ENCODE measurements at places on chromosomes 13 and 19.

GRCh38 chr19:48338802-48339503, 13.6 kb downstream of the EMP3 start:
- DNase-seq, result no peak

DNA sequence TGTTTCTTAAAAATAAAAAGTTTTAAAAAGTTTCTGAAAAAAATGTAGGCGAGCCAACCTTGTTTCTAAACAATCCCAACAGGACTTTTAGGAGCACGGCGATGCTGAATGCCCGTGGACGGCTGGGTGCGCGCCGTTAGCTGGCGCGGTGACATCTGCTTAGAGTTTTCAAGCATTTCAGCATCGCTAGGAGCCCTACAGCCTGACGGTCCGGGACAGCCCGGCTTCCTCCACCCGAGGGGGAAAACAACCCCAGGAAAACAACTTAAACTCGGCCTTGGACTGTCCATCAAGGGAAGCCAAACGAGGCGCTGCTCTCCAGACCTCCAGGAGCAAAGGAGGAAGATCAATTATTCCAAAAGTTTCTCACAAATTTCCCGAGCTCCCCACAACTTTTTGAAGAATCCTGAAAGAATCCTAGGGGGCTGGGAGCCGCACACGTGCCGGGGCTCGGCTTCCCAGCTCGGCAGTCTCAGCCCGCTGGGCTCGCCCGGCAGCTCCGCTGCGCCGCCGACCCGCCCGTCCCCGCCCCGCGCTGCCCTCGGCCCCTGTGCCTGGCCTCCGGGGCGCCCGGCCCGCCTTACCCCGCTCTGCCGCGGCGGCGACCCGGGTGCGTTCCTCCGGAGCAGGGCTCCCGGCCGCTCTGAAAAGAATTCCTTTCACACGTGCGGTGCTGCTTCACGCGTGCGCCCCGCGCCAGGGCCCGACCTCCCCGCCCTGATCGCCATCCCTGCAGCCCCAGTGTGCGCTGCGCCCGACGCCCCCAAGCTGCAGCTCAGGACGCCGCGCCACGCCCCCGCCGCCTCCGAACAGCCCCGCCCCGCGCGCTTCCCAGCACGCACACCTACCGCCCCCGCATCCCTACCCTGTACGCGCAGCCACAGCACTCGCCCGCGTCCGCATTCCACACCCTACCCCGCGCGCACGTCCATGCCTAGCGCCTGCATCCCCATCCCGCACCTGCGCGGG, at the start of gene GJA3:
Gene GJA3, minus strand, starts transcription at position 747 of the 969 bp plus-strand sequence. CDS start 17,764 bp downstream, outside the sequence.
- peak; percentile 32 for DNase-seq

- DNase-seq, result no peak
These were observed 117.0 kb upstream of the SOX21 start for GRCh38 chr13:94829185-94829836.

GRCh38 chr19:48364598-48365348, 606 bp downstream of the SYNGR4 start:
- DNase-seq, result no peak

DNA sequence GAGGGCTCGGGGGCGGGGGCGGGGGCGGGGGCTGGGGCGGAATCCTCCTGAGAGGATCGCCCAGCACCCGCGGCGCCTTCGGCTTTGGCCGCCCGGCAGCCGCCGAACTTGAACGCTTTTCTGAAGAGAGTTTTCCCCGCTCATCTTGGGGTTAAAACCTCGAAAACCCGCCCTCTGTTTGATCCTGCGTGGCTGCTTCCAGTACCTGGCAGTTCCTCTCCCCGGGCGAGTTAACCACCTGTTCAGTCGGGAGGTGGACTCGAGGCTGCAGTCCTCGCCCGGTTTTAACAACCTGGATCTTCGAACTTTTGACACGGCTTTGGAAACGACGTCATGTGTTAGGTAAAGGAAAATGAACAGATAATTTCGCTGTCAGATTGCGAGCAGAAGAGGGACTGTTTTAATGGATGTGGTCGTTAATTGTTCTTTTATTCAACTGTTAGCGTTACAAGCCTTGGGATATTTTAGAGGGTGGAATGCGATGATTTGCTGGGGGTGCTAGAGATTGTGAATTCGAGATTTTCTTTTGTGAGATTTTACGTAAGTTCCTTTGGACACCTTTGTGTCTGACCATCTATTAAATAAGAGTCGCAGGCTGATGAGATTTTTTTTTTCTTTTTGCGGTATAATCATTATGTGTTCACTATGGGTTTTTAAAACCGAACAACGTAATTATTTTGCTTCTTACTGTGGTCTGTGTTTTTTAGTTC, 1.0 kb downstream of the FNDC3A start:
- peak; percentile 90 for DNase-seq

GRCh38 chr13:102830646-102831045, 15.2 kb upstream of the ERCC5 start:
- peak; percentile 24 for DNase-seq

DNA sequence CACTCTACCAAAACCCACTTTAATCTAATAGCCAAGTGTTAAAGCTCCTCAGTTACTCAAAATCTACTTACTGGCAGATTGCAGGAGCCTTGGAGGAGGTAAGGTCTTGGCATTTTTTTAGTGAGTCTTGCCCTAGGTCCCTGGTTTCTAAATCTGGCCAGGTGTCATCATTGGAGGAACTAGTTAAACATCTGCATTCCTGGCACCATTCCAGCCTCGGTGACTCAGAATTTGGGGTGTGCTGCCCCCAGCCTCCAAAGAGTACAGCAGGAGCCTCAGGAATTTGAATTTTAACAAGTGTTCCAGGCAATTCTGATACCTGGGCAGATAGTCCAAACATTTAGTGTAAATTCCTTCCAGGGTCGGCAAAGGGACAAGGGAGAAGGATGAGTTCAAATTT, 37.4 kb downstream of the KLF5 start:
- DNase-seq, result peak; percentile 17

GRCh38 chr19:3285647-3286176, 61.3 kb downstream of the CELF5 start:
- DNase-seq, result no peak

DNA sequence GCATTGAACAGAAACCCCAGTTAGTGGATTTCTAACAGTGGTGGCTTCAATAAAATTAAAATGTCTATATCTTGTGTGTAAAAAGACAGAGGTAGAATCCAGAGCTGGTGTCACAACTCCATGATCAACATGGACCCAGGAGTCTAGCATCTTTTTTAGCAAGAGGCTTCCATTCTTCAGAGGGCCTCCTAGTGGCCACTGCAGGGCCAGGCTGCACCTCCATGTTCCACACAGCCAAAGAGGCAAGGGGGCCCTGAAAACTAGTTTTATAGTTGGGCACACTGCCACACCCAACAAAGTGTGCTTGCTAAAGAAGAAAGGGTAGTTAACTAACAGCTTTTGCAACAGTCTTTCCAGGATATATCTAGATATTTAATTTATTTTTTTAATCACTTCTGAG, 12.9 kb downstream of the N4BP2L1 start:
- no peak for DNase-seq

GRCh38 chr19:29666578-29667386, 1.5 kb downstream of the PLEKHF1 start:
- peak; percentile 35 for DNase-seq

DNA sequence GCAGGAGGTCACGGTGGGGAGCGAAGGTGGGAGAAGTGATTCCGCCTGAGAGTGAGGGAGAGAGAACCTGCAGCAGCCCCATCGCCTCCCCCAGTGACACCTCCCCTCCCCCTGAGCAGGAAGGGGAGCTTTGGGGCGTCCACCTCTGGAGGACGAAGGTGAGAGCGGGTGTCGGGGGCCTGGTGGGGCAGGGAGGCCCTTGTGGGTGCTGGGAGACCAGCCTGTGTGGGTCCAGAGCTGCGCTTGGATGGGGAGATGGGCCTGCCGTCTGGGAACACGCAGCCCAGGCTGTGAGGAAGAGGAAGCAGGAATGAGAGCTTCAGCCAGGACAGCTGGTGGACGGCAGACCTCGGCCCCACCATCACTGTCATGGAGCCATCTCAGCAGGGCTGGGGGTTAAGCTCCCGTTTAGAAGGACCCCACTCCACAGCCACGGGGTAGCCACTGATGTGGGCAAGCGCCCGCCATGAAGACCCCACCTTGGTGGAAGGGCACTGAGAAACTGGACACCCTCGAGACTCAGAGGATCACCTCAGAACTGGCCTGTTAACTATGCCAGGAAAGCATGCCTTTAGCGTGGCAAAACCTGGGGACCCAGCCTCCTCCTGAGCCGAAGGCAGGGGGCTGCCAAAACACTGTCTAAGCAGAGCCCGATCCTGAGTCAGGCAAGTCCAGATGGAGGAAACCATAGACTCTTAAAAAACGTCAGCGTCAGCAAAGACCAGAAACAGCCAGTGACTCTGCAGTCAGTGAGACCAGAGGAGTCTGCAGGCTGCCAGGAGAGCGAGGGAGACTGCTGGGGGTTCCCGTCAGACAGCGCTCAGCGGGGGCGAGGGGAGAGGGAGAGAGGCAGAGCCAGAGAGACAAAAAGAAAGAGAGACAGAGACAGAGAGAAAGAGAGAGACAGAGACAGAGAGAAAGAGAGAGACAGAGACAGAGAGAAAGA, 6.4 kb upstream of the PROZ start:
- peak; percentile 35 for DNase-seq

DNA sequence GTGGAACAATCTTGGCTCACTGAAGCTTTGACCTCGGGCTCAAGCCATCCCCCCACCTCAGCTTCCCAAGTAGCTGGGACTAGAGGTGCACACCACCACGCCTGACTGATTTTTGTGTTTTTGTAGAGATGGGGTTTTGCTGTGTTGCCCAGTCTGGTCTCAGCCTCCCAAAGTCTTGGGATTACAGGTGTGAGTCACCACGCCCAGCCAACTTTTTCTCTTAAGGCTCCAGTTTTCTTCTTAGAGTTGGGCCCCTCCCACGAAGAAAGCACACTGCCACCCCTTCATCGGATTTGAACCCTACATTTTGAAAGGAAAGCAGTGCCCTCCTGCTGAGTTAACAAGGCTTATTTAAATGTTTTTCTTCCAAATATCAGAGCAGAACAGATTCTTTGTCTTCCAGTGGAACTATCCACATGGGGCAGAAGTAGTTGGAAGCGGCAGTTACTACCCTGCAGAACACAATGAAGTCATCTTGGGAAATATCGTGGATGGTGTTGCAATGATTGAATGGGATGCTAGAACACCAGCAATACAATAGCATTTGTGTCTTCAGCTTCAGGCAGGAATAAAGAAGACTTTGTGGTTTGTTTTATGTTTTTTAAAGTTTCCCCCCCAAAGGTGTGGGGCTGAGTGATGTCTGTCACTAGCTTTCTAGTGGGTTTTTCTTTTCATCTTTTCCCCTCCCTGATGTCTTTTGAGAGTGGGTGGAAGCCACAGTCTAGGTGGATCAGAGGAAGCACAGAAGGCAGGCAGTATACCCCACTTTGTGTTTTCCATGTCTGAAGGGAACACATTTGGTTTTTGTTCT, 8.9 kb downstream of the ACTN4 start:
- DNase-seq, result no peak

- DNase-seq, result peak; percentile 72
These were observed 66.6 kb downstream of the ARHGEF18 start for GRCh38 chr19:7415163-7415856.

DNA sequence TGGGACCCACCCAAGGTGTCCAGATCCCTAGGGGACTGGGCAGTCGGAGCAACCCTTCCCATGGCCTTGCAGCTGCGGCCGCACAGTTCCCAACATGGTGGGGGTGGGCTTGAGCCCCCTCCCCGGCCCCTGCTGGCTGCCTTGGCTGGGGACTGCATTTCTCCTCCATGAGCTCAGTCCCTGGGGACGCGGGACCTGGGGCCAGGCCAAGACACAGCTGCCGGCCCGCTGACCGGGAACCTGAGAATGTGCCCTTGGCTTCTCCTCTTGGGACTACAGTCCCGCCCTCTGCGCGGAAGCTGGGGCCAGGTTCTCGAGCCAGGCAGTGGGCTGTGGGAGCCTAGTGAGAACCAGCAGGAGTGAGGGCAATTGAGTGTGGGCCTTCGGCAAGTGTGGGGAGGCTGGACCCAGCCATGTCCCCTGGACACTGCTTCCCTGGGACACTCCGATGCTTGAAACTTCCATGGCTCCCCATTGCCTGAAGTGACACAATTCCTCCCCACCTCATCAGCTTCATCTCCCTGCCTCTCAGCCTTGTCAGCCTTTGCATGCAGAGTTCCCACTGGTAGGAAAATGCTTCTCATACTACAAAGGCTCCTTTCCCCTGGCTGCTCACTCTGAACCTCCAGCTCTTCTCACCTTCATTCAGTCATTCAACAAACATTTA, 13.1 kb upstream of the NOTCH3 start:
- DNase-seq, result peak; percentile 53

GRCh38 chr19:19206938-19207337, 3.7 kb upstream of the NR2C2AP start:
- DNase-seq, result no peak

DNA sequence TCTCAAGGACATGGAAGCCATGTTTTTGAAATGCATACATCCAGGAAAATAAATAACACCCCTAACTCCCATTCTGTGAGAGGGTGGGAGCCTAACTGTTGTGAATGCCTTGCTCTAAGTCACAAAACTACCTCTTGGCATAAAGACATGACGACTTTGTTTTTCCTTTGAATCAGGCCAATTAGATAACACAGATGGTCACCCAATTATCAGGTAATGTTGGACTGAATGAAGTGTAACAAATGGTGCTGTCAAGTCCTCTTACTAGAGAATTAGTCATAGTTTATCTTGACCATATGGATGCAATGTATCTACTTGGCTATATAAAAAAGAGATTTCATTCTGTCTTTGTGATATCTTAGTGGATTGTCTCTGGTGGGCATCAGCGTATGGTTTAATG, 553.6 kb upstream of the ATXN8OS start:
- DNase-seq, result no peak
